WERI-Rb-1 (cell line): ENCODE measurements at places on chromosomes 6 and 20.

GRCh38 chr6:111710911-111711310 lies 105.2 kb upstream of the TRAF3IP2 start:
- DNase-seq = no peak

GRCh38 chr6:151005896-151006632 lies 140.6 kb downstream of the MTHFD1L start:
- no peak for DNase-seq

- no peak for DNase-seq
Measured at GRCh38 chr6:130632277-130632676, 194.9 kb upstream of the SMLR1 start.

- DNase-seq = no peak
Measured at GRCh38 chr6:150547502-150548222, 52.0 kb upstream of the PLEKHG1 start.

DNA sequence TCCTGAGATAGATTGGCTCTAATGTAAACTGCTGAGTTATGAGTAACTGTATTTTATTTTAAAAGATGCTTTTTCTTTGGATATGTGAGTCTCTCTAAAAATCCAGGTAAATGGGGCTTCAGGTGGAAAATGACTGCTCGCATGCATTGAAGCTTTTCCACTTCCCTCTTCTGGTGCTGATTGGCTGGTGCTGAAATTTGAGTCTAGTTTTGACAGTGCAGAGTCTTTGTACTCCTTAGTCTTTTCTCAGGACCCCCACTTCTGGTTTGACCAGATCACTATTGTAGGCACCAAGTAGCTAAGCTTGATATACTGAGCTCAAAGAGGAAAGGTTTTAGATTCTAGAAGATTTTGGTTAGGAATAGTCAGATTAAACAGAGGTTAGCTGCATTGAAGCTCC lies 60.7 kb upstream of the TULP4 start:
- DNase-seq = no peak

DNA sequence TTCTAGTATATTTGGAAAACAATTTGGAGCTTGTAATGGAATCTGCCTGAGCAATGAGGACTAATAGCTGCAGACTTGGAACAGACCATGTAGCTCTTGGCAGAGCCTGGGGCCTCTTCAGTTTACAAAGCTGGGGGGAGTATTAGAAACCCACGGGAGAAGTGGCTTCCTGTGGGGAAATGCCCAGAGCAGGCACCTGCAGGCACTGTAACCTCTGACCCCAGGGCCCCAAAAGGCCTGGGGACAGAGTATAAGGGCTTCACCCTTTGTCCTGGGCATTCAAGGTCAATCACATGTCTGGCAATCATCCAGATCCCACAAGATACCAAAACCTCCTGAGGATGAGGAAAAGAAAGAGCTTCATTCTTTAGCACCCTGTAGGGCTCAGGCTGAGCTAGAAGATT lies 19.4 kb downstream of the PKIG start:
- no peak for DNase-seq

GRCh38 chr6:88653936-88654335 lies 309.5 kb downstream of the RNGTT start:
- no peak for DNase-seq

DNA sequence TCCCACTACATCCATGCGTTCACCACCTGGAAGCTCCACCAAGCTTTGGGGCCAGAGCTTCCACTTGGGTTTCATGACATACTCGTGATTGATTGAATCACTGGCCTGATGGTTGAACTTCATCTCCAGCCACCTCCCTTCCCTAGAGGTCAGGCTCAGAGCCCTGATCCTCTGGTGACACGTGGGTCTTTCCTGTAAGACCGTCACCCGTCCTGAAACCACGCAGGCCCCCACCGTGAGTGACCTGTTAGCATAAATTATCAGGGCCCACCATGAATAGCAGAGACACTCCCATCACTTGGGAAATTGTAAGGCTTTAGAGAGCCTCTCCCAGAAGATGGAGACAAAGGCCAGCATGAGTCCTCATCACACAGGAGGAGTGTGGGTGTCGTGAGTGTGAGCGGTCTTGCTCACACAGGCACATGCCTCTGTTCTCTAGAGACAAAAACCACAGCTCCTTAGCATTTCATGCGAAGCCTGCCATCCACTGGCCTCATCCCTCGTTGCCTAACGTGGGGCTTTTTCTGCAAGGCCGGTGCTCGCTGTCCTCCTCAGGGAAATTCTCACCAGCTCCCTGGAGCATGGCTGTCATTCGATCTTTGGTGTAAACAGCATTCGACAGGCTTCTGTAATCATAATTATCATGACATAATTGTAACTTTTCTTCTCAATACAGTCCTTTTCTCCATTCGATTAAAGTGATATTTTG lies 65.1 kb upstream of the DUSP22 start:
- no peak for DNase-seq

DNA sequence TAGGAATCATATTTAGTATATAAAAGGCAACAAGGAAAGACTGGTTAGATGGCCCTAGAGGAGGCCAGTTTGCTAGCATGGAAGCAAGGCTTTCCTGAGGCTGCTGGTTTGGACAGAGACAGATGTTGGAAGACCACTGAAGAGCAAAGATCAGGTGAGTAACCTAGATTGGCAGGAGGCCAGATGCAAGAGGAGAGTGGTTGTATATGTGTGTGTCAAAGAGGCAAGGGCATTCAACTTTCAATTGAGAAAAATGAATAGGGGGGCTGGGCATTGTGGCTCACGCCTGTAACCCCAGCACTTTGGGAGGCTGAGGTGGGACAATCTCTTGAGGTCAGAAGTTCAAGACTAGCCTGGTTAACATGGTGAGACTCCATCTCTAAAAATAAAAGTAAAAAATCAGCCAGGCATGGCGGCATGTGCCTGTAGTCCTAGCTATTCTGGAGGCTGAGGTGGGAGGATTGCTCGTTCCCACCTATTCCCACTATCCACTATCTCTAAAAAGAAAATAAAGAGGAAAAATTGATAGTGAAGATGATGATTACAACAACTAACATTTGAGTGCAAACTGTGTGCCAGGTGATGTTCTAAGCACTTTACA lies 79.8 kb downstream of the PRDM1 start:
- no peak for DNase-seq

GRCh38 chr6:85641897-85642773 lies 551 bp downstream of the SYNCRIP start:
- DNase-seq = peak; percentile 39

DNA sequence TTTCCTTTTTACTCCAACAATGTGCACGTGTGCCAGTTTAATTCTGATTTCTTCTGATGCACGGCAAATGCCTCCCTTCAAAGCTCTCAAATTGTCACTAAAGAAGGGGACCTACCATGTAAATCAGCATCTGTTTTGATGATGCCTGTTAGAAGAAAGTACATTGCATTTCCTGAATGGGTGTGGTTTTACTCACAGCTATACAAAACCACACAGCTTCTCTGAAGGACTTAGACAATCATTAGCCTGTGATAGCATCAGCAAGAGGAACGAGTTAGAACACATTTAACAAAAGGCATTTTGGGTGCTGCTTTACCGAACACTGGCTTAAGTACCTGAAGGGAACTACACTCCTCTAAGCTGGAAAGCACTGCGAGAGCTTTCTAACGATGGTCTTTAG lies 109.4 kb downstream of the ATXN1 start:
- no peak for DNase-seq

GRCh38 chr6:138253731-138254130 lies 35.4 kb upstream of the PBOV1 start:
- DNase-seq = no peak

DNA sequence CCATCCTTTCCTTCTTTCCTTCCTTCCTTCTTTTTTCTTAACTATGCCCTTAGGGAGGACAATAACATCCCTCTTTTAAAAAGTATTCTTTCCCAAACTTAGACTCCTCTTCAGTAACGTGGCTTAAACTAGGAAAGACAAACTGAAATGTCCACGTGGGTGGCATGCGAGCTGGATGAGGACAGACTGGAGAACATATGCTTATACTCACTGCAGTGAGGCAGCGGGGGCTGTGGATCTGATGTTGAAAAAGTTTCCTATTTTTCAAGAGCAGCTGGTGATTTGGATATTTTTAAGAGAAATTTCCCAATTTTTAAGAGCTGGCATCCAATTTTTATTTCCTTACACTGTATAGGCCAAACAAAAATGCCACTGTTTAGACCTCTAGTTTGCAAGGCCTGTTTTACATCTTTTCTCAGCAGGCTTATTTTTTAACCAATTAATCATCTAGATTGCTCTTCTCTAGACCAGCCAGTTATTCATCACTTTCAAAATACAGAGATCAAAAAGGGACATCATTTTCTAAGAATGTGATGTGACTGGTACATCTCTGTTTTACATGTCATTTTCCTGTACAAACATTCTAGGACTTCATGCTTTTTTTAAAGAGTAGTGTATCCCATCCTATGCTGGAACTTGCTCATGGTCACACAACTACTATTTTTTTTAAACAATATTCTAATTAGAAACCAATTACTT lies 226.5 kb downstream of the BTBD9 start:
- no peak for DNase-seq

GRCh38 chr6:84516154-84516553 lies 248.2 kb downstream of the TBX18 start:
- DNase-seq = no peak

- DNase-seq = no peak
Measured at GRCh38 chr20:36932476-36933426, 18.8 kb downstream of the SAMHD1 start.

DNA sequence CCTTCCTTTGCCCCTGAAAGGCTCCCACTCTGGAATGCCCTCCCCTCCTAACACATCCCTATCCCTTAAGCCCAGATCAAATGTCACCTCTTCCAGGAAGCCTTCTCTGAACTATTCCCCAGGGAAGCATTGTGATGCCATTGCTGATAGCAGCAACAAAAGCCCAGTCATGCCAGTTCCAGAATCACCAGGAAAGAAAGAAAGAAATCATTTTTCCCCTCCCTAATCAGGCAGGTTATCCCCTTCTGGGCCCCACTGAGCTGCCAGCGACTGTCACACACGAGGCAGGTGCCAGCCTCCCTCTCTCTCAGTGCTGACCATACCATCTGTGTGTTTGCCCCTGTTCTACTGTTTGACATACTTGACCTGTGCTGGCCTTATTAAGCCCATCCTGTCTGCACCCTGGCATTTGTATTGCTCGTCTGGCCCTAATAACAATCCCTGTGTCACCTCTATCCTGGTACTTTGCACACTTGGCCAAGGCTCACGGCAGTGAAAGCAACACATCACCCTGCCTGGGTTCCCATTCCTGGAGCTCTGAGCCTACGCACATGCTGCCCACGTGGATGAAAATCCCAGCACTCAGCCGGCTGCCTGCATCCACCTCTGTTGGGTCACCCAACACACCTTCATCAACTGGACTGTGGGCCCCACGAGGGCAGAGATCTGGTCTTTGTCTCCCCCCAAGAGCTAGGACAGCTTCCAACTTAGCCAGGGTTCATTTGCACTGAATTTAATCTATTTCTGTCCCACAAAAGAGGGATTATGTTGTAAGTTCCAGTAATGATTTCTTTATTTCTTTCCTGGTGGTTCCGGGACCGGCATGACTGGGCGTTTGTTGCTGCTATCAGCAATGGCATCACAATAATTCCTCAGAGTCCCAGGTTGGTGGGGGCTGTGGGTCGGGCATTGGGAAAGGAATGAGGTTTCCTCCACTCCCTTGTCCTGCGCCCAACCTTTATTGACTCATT lies 5.3 kb upstream of the BPIFB1 start:
- DNase-seq = no peak

GRCh38 chr6:138374815-138375214 lies 2.9 kb upstream of the SMIM28 start:
- DNase-seq = no peak

- DNase-seq = no peak
Measured at GRCh38 chr6:118917546-118918328, 17.2 kb downstream of the MCM9 start.

GRCh38 chr6:80348263-80348662 lies 241.8 kb downstream of the BCKDHB start:
- DNase-seq = no peak

DNA sequence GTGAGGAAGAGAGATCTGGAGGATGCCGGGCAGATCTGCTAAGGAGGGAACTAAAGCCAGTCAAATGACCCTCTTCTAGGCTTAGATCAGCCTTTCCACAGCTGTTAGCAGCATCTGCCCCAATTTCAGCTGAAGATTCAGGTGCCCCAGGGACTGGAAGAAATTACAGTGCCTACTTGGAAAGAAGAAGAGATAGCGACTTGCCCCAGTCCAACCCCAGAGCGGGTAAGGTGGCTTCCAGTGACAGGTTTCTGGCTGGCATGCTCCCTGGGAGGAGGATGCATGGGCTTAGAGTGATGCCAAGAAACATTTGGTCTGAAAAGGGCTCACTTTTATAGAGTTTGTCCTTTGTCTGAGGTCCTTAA lies 620 bp downstream of the TJAP1 start:
- DNase-seq = no peak

DNA sequence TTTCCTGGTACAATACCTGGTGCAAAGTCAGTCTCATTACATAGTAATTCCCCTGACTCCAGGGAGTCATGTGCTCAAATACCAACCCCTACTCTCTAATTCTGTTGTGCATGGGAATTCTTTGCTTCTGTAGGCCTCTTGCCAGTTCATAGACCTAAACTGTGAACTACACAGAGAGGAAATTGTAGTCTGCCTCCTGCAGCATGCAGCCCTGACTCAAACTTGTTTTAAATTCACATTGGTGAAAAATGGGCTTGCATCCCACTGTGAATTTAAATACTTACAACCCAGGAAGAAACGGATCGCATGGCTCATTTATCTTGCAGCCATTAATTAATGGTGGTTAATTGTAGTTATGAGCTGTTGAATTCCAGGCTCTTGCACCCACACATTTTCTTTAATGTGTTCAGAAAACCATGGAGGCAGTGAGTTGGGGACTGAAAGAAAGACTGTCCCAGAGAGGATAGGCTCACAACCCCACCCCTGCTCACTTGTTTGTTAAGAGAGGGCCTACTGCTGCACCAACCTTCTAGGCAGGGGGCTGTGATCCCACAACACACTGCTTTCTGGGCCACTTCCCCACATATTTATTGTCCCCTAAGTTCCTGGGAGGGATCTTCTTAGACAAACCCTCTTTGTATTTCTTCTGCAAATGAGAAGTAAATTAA lies 579.1 kb downstream of the DHX35 start:
- DNase-seq = no peak

DNA sequence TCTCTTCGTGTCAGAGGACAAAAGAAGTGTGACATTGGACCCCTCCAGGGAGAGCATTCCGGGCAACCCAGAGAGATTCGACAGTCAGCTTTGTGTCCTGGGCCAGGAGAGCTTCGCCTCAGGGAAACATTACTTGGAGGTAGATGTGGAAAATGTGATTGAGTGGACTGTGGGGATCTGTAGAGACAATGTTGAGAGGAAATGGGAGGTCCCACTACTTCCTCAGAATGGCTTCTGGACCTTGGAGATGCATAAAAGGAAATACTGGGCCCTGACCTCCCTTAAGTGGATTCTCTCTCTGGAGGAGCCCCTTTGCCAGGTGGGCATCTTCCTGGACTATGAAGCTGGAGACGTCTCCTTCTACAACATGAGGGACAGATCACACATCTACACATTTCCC lies 9.5 kb upstream of the BTN3A3 start:
- DNase-seq = no peak
